ENCODE measurements at places on chromosomes 6 and 20.

GRCh38 chr20:11981366-11981947 is 63.8 kb downstream of the BTBD3 start:
- DNase-seq: no peak

DNA sequence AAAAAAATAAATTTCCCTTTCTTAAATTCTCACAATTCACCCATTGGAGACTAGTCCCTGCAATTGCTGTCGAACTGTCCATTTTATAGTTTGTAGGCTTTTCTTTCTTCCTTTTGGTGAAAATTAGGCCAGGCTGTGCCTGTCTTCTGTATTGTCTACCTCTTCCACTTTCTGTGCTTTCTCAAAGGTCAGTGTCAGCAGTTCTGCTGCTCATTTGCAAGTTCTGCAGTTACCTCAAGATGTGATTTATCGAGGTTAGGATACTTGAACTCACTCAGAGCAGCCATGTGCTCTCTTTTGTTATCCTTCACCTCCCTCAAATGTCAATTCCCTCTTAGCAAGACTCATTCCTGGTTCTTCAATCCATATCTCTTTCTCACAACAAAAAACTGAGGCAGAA is 179.1 kb downstream of the SLC35F1 start:
- DNase-seq: no peak

GRCh38 chr6:158391276-158391675 is 79.0 kb downstream of the TULP4 start:
- DNase-seq: no peak

DNA sequence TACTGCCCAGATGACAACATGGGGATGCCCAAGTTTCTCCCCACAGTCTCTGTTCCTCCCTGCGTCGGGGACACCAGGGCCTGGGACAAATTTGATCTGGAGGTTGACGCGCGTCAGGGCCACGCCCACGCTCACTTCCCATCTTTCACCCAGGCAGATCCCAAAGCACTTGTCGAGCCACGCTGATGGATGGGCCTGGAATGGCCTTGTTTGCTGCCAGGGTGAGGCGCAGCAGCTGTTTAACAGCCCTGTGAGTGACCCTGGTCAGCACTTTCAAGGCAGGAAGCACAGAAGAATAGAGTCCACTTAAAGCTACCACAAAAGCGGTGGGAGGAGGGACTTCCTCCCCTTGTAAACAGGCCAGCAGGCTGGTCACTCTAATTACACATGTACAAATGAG is 324.7 kb upstream of the JARID2 start:
- DNase-seq: no peak

GRCh38 chr6:34985236-34985635 is 96.2 kb downstream of the ANKS1A start:
- no peak for DNase-seq

DNA sequence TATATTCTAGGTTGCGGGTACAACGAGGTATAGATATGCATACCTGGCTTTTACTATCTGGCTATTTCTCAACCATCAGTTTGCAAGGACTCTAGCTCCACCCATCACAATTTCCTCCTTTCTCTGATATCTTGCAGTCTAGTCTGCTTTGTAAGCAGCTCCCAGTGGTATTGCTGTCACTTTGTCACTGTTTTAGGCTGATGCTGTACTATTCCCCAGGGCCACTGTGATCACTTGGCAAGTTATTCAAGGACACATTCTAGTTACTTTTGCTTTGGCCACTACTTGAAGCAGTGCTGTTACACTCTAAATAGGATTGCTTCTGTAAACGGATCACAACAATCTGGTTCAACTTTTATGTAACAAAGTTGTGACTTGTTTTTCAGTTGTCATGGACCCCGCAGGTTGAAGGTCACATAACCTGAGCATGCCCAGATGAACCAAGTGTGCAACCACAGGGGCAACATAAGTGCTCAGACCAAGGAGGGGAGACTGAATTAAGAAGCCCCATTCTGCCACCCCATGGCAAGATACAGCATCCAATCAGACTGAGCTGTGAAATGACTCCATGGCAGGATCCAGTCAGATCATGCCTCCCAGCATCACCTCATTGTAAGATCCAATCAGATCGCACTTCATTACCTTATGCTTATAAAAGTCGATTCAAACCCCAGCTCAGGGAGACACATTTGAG is 588.4 kb upstream of the CITED2 start:
- DNase-seq: no peak

All from activated T-cell treated with anti-CD3 and anti-CD28 coated beads for 1 hour (primary cell).